ENCODE measurements at places on chromosomes 5 and 9.

DNA sequence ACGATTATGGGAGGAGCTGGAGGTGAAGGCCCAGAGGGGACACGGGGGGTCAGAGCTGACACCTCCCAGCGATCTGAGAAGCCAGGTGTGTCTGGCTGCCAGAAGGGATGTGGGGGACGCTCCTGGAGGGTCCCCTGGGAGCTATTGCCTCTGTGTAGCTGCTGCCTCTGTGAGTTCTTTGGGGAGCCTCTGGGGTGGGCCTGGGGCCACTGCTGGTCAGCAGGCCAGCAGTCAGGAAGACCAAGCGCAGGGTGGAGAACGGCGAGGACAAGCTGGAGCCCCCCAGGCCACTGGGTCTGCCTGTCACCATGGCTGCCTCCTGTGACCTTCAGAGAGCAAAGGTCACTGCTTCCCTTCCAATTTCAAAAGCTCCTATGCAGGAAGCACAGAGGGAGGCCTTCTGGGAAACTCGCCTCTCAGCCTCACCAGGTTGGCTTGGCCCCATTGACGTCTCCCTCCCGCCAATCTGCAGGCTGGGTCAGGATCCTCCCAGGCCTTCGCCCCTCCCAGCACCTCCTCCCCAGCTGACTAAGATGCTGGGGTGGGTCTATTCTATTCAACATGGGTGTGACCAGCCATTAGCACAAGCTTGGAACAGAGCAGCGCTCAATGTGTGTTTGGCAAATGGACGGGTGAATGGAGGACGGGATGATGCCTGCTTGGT is 126.4 kb downstream of the GAPVD1 start:
- DNase-seq = no peak

GRCh38 chr5:112960315-112960714 is 16.3 kb upstream of the DCP2 start:
- no peak for DNase-seq

DNA sequence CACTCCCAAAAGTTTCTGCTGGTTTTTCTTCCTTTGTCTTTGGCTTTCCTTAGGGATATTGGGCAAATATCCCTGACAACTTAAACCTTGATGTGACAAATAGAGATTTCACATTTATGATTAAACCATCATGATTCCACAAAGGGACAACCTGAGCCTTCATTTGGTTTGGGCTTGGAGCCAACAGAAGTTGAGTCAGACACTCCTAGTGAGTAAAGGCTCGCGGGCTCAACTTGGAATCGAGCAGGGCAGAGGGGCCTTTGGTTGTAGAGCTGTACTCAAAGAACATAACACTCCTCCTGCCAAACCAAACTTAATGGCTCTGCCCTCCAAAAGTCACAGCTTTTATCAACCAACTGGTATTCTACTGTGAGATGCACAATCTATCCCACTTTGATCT is 290.2 kb upstream of the MAP3K1 start:
- DNase-seq = no peak

DNA sequence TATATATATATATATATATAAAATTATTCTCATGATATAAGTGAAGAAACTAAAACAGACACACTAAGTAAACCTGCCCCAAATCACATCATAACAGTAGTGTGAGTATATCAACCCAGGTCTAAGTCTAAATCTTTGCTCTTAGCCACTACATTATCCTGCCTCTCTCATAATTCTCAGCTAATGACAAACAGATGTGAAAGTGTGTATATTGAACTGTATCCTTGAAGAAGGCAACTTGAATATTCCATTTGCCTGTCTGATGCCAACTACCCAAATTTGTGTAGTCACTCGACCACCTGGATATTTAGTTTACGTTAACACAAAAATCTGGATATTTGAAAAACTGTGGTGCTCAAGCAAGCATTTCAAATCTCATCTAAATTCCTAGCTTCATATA is 97.4 kb downstream of the PPP2R2B start:
- DNase-seq = no peak

- DNase-seq = no peak
These were observed 61.3 kb downstream of the NR2F1-AS1 start for GRCh38 chr5:93519740-93520139.

GRCh38 chr9:38363589-38363925 is 28.9 kb upstream of the ALDH1B1 start:
- no peak for DNase-seq

GRCh38 chr5:119864286-119864685 is 234.9 kb downstream of the FAM170A start:
- no peak for DNase-seq

DNA sequence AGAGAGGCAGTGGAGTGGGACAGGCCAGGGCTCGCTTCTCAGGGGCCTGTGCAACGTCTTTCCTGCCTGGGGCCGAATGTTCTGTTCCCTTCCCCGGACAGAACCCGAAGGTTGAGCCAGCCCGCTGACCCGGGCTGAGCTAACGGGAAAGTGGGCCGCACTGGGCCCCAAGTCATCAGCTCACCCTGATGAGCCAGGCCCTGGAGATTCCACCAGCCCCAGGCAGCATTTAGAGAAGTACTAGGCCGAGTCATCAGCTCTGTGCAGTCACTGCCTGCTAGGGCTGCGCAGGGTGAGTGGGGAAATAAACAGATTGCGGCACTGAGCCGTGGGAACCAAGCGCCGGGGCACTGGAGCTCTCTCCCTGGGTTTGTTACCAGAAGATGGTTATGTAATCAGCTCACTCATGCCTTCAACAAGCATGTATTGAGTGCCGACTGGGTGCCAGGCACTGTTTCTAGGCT is 29.1 kb upstream of the DUSP1 start:
- DNase-seq = no peak

DNA sequence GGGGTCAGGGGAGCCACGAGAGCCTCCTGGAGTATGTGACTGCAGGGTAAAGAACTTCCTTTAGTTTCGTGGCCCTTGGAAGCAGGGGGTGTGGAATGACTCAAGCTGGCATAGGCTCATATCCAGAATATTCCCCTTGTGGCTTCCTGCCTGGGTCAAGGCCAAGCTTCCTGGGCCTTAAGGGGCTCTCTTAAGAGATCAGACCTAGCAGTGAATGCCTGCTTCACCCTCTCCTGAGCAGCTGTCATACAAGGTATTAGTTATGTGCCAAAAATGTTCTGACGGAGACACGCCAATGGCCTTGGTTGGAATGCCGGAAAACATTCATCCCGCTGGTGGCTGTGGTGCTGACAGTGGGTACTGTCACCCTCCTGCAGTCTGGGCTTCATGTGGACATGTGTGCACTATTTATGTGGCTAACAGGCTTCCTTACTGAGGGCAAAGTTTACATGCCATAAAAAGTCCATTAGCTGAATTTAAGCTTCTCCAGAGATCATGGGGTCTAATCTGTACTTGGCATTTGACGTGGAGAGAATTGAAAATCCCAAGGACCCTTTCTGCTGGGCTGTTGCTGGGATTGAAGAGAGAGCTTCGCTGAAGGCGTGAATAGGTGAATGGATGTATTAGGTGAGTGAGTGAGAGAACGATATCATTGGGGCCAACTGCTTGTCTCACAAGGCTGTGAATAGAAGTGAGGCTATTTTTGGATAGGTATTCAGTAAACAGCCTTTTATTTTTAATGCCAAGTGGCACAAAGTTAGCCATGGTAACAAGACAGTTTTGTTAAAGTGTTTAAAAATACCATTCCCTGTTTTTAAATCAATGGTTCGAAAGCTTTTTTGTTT is 156.8 kb downstream of the MACROH2A1 start:
- DNase-seq = no peak

DNA sequence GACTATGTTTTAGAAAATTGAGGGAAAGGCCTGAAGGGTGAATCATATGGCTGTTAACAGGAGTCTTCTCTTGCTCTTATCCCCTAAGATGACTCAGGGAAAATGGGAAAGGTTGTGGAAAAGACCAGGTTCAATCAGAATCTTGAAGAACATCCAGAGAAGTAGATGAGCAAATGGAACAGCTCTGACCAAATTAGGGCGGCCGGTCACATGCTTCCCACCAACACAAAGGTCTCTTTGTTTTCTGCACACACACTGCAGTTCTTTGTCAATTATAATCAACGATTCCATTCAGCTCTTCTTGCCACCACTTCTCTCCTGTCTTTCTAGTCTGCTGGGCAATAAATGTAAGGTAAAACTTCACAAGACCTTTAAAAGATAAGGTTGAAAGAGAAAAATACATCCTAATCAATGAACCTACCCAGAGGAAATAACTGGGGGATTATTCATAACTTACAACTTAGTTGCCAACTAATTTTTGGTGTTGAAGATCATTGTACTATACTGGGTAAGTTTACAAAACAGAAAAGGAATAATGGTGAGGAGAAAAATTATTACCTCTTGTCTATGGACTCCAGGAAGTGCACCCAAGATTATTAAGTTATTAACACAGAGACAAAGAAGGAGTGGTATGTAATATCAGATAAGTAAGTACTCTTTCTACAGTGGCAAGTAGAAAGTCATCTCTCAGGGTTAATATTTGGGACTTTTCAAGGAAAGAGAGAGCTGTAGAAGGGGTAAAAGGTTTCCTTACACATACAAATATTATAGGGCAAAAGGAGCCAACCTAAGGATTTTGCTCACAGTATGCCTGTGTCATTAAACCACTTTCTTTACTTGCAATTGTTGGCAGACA is 441.9 kb upstream of the PIK3R1 start:
- DNase-seq = no peak

- no peak for DNase-seq
These were observed 1127.5 kb downstream of the TAF11L14 start for GRCh38 chr5:18761801-18762200.

DNA sequence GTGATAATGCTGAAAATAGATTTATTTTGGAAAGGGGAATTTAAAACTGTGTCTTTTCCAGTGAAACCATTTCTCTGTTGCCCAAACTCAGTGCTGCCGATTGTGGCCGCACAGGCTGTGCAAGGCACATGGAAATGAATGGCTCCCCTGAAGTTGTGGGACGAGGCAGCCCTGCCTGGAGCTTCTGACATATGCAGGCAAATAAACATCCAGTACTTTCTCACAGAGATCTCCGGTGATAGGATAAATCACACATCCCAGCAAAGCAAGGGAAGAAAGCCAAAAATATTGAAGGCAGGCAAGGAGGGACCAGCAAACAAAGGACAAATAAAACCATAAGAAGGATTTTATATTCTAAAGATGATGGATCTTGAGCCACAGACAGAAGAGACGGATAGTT is 464.5 kb downstream of the MTRR start:
- no peak for DNase-seq

DNA sequence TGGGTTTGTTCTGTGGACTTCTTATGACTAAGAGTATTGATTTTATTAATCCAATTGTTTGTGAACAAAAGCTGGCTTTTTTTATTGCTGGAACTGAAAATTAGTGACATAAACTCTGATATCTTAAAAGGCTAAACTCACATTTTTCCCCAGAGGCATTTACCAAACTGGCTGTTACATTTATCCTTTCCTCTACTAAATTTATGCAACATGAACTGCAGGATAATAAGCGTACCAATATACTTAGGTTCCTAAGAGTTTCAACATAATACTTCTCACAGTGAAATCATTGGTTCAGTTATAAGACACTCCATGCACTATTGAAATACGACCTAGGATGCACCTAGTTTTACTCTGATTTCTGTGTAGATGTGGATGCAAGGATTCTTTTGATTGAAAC is 560.8 kb upstream of the WWC1 start:
- DNase-seq = no peak

- DNase-seq = no peak
These were observed 14.7 kb upstream of the TNC start for GRCh38 chr9:115132648-115133047.

GRCh38 chr5:71830681-71831539 is 111.8 kb downstream of the CARTPT start:
- no peak for DNase-seq

- no peak for DNase-seq
These were observed 145.7 kb upstream of the ERCC6L2 start for GRCh38 chr9:95729669-95730368.

GRCh38 chr9:95385521-95385920 is 68.0 kb upstream of the FANCC start:
- no peak for DNase-seq

- DNase-seq = peak; percentile 83
These were observed 923 bp upstream of the ZBTB5 start for GRCh38 chr9:37466037-37466709.

DNA sequence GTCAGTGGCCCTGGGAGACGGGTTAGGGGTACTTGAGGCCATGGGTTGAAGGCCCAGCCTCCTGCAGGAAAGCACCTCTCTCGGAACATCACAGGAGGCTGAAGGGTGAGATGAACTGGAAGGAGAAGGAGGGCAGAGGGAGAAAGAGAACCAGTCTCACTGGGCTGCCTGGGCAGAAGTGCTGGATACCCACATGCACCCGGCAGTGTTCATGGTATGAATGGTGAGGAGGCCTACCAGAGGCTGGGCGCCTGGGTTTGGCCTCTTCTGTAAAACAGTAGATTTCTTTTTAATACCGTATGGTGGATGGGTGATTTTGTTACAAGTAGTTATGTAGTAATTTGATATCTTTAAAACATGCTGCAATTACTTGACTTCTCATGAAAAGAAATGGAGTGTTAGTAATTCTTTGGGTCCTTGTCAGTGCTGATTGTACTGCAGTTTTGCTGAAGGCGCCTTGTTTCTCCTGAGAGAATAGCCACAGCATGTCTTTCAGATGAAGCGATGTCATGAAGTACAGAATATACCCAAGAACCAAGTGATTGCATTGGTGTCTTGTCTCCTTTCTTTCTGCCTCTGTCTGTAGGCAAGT is 258.6 kb downstream of the FANCC start:
- no peak for DNase-seq

- DNase-seq = no peak
These were observed 31.2 kb downstream of the AMBP start for GRCh38 chr9:114046875-114047274.

GRCh38 chr9:123952641-123953495 is 22.9 kb upstream of the DENND1A start:
- no peak for DNase-seq

DNA sequence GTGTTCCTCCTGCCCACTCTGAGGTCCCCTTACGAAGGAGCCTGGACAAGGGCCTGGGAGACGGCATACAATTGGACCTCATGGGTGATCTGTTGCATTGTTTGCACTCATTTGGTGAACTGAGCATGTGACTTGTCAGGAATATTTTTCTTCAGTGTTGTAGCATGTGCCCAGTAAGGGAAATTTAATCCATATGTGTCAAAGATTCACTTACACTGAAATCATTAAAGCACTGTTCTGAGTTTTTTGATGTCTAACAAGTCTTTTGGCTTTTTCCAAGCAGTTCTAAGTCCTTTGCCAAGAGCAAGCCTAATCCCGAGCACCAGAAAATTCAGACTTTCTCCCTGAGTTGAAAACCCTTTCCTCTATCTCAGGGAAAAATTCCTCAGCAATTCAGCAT is 61.6 kb upstream of the RPS23 start:
- DNase-seq = no peak

GRCh38 chr5:98929710-98930298 is 997 bp upstream of the CHD1 start:
- DNase-seq = no peak

GRCh38 chr5:181263633-181264032 is 2.7 kb upstream of the TRIM52 start:
- DNase-seq = no peak

DNA sequence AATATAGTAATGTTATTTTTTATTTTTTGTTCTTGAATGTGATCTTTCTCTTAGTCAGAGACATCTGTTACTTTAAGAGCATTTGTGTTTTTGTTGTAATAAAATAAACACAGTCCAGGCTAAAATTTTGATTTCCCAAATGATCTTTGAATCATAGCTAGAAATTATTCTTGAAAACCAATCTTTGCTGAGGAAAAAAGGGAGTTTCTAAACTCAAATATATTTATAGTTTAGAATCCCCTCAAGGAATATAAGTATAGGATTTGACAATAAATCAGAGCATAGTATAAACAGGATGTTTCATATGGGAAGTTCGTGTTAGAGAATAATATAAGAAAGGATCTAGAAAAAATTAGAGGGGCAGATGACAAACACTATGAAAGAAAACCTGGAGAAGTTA is 118.8 kb upstream of the ADAMTS19 start:
- no peak for DNase-seq

GRCh38 chr9:35311891-35312639 is 150.3 kb downstream of the UNC13B start:
- DNase-seq = no peak

Measured in Panc1 (cell line).